ENCODE measurements at places on chromosomes 16 and 17.

DNA sequence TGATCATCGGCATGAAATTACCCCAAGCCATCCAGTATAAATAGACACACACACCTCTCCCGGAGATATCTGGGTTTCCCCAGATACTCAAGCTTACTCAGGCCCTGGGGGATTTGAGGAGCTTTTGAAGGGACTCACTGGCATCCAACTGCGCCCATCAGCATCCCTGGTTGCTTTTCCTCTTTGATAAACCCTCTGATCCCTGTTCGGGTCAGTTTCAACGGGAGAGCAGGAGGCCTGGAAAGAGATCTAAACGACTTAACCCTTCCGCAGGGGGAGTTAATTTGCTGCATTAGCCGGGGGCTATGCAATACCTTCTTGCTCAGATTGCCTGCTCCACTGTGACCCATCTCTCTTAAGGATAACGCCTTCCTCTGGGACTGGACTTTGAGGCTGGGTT, 76.6 kb downstream of the MAF start:
- peak; percentile 63 for DNase-seq

- no peak for DNase-seq
Observed at GRCh38 chr17:79083191-79083971, 8.8 kb downstream of the ENGASE start.

DNA sequence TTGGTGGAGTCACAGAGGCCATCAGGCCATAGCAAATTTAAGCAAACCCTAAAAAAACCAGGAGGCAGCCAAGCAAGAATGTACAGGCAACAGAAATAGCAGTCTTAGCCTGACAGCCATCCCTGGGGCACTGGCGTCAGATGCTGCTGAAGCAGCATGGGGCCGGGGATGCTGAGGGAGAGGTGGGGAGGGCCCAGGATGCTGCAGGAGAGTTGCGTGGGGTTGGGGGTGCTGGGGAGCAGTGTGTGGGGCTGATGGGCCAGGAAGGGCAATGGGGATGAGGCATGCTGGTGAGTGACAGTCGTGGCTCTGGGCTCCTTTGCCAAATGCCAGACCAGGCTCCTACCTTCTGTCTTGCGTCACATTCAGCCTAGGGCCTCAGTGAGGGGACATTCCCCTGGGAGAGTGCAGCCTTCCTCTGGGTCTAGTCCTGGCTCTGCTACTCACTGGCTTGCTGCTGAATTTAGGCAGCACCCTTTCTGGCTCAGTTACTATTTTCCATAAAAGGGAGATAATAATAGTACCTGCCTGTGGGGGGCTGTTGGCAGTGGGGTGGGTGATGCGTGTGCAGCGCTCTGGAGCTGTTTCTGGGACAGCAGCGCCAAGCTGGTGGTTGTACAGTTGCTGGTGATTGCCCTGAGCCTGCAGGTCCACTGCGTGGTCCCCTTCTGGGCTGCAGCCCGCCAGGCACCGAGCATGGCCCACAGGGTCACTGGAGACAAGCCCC, 88.1 kb downstream of the AMFR start:
- no peak for DNase-seq

DNA sequence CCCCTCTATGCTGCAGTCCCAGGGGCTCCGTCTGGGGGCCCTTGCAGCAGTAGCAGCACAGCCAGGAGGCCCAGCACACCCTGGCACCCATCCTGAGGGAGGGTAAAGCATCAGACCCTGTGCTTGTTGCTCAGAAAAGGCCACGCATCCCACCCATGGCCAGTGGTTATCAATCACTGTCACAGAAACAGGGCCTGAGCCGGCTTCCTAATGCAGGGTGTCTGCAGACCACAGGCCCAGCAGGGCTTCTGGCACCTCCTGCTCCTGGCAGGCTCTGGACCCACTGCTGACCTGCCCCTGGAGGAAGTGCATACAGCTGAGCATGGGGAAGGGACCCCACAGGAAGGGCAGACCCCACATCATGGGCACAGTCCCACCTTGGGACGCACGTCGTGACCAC, 26.9 kb upstream of the CDH15 start:
- DNase-seq: no peak

DNA sequence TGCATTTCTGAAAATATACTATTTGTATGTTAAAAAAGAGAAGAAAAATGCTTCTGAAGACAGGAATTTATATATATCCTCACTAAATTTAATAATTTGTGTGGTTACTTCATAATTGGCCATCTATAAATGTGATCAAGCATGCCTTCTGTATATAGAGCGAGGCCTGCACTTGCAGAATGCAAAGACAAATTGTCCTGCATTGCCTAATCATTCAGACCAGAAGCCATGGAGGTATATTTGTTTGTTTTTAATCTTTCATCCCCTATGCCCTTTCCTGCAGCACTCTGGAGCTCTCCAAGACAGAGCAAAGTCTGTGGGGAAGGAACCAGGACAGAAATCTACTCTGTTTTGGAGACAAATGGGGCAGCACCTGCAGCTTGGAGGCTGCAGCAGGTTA, 23.8 kb upstream of the DDX52 start:
- DNase-seq: no peak
